ENCODE measurements at places on chromosomes 6 and 20. TPM values are rescaled to one million over a fixed set of nuclear protein-coding genes. Genes with fewer than 3 reads are reported as not detected.

DNA sequence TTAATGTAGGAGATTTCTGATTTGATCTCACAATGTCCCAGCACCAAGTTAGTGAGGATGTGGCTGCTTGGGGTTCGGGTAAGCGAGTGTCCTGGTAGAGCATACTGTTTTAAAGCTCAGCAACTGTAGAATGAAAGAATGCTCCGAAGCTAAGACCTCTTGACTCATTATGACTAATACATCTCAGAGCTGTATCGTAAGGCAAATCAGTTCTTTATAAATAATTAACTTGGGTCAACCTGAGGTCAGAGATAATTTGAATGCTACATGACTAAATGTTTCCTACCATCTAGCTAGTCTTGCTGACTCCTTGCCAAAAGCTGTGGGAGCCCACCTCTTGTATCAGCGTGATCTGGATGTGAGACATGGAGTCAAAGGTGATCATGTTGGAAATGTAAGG, 128.8 kb upstream of the PDE7B start:
- no peak for DNase-seq

- DNase-seq = no peak
These were observed 127.2 kb downstream of the CD109 start for GRCh38 chr6:73823046-73823735.

- no peak for DNase-seq
These were observed 82.3 kb upstream of the BCLAF1 start for GRCh38 chr6:136371959-136372358.

GRCh38 chr6:151012321-151013294, 147.1 kb downstream of the MTHFD1L start:
- no peak for DNase-seq

The DNAH8 gene
- not detected for total RNA-seq

DNA sequence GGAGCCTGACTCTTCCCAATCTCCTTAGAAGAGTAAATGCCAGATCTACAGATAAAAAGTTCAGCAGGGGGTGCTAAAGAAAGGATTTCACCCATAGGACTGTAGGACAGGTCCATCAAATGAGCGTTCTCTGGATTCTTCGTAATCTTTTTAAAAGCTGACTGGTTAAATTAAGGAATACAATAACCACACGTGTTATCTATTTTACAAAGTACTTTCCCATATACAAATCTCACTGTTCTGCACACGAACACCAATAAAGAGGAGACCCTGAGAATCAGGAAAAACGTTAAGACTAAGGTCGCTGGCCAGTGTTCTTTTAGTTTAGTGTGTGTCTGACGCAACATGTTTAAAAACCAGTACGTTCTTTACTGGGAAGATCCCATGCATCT, 542 bp downstream of the TUBE1 start:
- no peak for DNase-seq

DNA sequence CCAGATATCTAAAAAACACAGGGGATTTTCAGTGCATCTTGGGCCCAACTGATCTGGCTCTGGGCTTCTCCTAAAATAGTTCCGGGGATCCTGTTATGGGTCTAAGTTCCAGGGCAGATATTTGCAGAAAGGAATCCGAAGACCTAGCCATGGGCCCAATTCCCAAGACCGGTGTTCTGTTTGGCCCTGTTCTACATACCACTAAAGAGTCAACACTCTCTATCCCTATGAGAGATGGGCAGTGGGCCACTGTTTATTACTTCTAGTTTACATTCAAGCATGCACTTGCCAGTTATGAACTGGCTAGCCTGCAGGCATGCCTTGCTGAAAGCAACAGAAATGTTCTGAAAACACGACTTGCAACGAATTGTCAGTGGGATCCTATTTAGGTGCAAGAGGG, 87.4 kb upstream of the PLCB4 start:
- DNase-seq = no peak

The FKBP1A gene
- 154 TPM for total RNA-seq

DNA sequence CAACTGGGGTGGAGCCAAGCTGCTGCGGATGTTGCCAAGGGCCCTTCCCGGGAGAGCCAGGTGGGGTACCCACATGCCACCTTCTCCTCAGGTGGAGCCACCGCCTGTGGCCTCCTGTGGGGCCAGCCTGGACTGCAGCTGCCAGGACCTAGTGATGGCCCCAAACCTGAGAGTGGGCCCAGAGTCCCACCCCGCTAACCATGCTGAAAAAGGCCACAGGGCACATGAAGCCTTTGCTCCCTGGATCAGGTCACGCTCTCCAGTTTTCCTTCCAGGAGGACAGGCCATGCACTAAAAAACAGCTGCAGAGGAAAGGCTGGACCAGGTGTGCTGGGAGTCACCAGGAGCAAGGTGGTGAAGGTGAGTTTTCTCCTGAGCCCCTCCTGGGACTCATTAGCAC, 73.9 kb upstream of the SLC22A16 start:
- no peak for DNase-seq

GRCh38 chr6:22613695-22614094, 44.3 kb downstream of the HDGFL1 start:
- no peak for DNase-seq

DNA sequence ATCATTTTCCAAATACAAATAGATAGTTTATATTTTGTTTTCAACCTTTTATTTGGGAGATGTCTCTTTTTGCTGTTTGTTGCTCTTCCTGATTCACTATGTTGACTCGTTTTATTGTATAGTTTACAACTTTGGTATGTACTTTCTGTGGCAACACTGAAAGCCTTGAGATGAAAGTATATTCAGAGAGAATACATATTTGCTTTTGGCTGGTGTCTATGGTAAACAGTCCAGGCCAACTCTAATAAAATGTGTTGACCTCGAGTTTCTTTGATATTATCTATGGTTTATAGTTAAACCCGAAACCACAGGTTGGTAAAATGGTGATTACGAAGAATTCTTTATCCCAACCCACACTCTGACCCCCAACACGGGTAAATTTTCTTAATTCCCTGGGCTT, 919.6 kb upstream of the MAP3K7 start:
- no peak for DNase-seq

- DNase-seq = no peak
These were observed 112.4 kb downstream of the NRN1 start for GRCh38 chr6:5894357-5894756.

GRCh38 chr20:58817748-58818147, 33.0 kb downstream of the GNAS-AS1 start:
- DNase-seq = no peak

GRCh38 chr20:13771853-13772453, 12.8 kb downstream of the ESF1 start:
- DNase-seq = no peak

The DACT2 gene
- total RNA-seq = 2.3 TPM

DNA sequence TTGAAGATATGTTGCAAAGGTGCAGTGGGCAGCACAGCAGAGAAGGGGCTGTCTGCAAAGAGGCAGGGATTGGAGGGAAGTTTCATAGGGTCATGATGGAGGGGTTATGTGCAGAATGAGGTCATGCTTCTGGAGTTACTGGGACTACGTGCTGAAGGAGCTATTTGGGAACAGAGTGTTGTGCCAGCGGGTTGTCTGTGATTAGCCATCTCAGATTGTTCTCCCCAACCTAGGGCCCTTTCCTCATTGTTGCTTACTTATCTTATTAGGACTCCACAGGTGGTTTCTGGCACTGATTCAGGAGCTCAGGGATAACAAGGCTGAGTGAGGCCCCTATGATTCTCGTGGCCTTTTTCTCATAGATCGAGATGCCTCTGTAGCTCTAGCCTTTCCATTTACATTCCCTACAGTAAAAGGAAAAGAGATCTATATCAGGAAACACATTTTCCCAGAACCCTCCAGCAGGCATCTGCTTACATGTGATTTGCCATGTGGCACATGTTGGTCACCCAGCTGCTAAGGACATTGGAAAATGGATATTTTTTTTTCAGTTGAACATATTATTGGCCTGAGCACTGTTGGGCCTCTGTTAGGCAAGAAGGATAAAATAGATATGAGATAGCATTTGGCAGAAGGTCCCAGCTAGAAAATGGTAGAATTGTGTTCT, 429.6 kb upstream of the PLCB4 start:
- DNase-seq = no peak

- no peak for DNase-seq
These were observed 3.9 kb downstream of the RHAG start for GRCh38 chr6:49632727-49633126.

- peak; percentile 90 for DNase-seq
These were observed 103.1 kb upstream of the SPACA1 start for GRCh38 chr6:87944541-87944954.

DNA sequence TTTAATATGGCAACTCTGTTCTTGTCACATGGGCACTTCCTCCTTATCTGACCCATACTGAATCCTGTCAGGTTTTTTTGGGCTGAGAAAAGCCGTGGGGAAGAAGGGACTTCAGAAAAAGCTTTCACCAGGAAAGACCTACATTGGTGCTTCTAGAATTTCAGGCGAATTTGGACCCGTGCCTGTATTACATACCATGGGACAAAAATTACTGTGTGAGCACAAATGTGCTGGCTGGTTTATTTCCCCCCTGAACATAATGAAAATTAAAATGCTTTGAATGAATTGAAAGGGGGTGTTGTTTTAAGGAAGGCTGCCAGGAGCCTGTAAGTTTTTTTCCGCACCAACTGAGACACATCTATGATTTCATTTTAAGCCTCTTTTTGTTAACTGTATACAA, 29.6 kb downstream of the CAP2 start:
- DNase-seq = no peak

The SGK2 gene
- 2.9 TPM for total RNA-seq

DNA sequence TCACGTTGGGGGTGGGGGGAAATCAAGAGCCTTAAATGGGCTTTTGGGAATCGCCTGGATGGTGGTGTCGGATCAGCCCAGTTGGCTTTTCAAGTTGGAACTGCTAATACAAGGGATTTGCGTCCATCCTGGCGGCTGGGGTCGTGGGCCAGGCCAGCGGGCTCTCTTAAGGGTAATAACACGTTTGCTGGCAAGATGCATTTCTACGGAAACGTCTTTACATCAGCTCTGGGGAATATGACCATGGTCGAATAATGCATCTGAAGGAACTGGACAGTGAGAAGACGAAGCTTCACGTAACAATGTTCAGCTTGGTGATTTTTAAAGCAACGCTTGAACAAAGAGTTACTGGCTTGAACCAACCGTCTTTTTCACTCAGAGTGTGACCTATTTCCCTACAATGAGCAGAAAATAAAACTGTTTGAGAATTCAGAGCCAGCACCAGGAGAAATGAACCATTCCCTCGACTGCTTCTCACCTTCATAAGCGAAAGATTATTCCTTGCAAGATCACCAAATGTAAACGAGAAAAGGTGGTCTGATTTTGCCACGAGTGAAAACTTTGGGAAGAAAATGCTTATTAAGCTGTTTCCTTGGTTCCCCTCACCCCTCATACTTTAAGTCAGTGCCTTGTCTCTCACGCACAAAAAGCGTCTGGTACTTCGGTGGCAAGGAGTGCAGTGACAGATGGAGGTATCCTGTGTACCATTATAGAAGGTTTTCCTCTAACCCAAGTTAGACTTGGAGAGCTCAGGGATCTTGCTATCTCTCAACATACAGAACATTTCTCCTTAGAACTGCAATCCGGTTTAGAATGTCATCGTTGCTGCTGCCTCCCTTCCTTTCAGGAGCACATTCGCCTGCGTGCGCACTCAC, 1.4 kb upstream of the MARCKS start:
- DNase-seq = peak; percentile 74

DNA sequence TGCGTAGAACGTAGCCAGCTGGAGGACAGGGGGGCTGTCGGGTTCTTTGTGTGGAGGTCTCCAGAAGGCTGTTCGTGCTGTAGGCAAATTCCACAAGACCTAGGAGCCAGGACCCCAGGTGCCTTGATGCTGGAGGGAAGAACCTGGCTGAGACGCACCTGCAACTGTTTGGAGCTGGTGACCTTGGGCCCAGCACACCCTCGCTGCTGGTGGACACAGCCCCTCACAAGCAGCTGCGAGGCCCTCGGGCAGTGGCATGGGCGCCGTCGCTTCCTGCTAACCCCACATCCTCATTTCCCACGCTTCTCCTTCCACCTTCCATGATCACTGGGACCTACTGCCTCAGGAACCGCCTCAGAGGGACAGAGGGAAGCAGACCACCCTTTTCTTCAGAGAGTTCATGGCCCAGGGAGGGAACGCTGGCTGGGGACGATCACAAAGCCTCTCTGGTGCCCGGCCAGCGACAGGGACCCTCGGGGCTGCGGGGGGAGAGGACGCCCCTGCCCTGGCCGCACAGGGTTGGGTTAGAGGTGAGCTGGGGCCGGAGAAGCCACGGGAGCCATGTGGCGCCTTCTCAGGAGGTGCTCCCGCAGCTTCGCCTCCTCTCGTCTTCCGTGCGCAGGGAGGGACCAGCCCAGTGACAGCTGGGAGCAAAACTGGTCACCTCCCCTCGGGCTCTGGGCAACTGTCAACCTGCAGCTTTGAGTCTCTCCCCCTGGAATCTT, 18.4 kb downstream of the DLL1 start:
- DNase-seq = peak; percentile 48

DNA sequence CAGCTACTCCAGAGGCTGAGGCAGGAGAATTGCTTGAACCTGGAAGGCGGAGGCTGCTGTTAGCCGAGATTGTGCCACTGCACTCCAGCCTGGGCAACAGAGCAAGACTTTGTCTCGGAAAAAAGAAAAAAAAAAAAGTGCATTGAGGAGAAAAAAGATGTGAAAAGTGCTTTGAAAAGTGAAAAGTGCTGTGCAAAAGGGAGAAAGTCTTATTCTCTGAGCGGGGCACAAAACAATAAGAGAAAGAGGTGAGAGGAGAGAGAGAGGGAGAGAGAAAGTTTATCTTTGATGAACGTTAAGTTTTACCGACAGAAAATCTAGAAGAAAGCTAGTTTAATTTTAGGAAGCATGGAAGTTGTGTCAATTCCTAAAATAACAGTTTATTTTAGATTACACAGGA, 3.9 kb upstream of the PACSIN1 start:
- no peak for DNase-seq

- DNase-seq = peak; percentile 68
These were observed 58.7 kb upstream of the TGM3 start for GRCh38 chr20:2237059-2237458.

- no peak for DNase-seq
These were observed 117.3 kb downstream of the MYB start for GRCh38 chr6:135298455-135298854.

DNA sequence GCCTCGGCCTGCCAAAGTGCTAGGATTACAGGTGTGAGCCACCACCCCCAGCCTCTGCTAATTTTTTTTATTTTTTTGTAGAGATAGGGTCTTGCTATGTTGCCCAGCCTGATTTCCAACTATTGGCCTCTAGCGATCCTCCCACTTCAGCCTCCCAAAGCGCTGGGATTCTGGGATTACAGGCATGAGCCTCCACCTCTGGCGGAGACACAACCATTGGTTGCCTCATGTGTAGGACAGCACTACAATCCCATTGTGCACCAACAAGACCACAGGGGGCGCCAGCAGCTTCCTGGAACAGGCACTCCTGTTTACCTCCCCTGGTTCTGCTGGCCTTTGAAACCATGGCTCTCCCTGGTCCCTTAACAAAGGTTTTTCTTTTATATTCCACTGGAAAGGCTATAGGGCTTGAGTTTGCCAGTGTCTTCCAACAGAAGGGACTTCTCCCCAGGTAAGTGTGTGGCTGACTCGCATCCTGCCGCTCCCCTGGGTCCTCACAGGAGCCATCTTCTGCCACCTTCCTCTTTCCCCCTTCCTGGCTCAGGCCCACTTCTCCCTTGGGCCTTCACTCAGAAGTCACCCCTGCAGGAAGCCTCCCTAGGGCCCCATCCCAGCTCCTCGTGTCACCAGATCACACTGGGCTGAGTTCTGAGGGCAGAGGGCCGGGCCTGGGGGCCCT, 39.2 kb upstream of the TLDC2 start:
- peak; percentile 61 for DNase-seq

- no peak for DNase-seq
These were observed 96.8 kb downstream of the PDE10A start for GRCh38 chr6:165566088-165566828.
